ENCODE measurements at places on chromosomes 3 and 15.

GRCh38 chr15:78307976-78308375, 8.6 kb upstream of the SKIC8 start:
- no peak for DNase-seq

GRCh38 chr3:127693336-127693843, 20.6 kb downstream of the ABTB1 start:
- no peak for DNase-seq

GRCh38 chr15:62895905-62896316, 146.6 kb upstream of the TPM1 start:
- DNase-seq, result no peak

DNA sequence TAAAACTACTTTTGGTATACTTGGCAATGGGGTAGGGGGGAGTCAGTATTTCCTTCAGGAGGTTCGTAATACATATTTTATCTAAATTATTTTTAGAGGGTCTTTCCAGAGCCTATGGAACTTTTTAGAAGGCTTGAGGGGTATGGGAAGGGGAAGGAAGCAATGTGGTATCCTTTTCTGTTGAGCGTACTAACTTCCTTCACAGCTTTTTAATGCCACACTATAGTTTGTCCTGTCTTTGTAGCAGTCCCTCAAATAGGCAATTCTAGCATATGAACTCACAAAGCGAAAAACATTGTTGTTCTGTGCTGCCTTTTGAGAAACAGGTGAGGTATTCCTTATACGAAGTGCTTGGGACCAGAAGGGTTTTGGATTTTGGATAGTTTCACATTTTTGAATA, 22.3 kb upstream of the P2RY13 start:
- DNase-seq, result no peak
